ENCODE measurements at places on chromosomes 3 and 15.

DNA sequence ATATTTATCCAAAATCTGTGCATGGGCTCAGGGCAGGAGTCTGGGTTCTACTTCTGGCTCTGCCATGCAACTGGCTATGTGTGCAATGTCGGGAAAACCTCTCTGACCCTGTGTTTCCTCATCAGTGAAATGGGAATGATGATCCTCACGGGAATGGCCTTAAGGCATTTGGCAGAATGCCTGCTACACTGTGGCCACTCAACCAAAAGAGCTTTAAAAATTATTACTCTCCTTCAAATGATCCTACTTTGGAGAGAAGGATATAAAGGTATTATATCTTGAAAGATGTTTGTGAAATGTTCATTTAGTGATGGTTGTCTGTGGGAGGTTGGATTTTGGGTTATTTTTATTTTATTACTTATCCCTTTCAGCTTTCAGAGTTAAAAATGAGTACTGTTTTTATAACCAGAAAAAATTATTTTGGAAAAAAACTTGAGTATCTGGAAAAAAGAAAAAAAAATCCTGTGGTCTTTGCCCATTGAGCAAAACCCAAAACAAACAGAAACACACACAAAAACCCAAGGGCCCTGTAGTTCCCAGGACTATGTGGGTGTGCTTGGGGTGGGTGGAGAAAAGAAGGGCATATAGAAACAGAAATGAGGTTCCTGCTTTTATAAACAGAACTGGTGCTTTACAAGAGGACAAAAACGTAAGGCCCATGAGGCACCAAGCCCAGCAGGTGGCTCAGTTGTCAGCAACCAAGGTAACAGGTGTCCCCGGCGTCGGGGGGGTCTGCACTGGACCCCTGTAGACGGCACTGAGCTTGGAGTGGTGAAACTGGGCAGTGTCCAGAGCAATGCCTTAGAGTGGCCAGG, 22.0 kb downstream of the RGMA start:
- no peak for DNase-seq

DNA sequence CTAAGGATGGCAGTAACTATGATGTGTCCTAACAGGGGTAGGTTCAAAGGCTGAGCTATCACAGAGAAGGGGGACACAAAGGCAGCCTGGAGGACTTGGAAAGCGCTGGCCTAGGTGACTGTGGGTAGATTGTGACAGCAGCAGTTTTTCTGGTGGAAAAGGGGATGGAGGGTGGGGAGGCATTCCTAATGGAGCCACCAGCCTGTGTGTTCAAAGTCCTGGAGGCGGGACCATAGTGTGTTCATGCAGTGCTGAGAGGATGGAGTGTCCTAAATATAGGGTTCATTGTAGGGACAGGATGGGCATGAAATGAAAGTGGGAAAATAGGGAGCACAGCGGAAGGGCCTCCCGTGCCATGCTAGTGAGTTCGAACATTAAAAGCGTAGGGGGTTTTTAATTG, 51.5 kb upstream of the POLR2M start:
- no peak for DNase-seq

DNA sequence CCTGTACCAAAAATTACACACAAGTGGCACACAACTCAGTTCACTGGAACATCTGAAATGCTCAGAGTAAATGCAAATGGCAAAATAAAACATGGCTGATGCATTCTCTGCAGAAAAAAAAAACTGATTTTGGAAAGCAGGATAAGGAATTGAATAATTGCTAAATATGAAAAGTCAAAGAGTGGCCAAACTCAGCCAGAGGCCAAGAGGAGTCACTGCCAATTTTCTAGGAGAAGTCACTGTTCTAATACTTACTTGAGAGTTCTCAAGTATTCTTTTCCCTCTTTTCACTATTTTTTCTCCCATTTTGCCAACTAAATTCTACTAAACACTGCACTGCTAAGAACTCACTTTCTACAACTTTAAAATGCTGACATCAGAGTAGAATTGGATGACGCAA, 1018.6 kb downstream of the TUSC7 start:
- DNase-seq: no peak

DNA sequence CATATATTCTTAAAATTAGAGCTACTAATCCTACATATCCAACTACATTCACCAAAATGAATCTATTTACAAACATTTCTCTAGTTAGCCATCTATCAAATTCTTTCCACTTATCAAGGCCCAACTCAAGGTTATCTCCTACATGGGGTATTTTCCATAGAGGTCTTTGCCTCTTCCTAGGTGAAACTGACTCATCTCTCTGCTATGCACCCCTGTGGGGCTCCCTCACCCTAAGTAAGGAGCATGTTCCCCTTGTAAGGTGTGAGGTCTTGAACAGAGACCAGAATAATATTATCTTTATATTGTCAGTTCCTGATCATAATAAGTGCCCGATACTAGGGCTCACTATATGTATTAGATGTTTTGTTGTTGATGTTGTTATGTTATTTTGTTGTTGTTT, 74.6 kb upstream of the TSC22D2 start:
- DNase-seq: no peak

GRCh38 chr15:51097553-51098330, 3.0 kb upstream of the TNFAIP8L3 start:
- no peak for DNase-seq

DNA sequence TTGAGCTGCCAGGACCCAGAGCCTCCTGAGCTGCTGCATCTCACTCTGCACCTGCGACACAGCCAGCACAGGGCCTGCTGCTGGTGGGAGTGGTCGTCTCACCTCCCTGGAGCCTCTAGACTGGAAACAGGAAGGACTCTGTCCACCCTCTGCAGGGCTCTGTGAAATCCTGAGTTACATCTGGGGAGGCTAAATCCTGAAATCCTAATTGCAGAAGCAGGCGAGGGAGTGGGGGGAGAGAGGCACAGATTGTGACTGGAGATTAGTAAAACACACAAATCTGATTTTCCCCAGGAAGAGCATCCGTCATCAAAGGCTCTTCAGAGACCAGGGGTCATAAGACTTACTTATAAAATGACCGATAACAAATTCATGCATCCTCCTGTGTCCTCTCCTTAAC, 31.6 kb upstream of the GABRG3 start:
- DNase-seq: no peak

- no peak for DNase-seq
Measured at GRCh38 chr15:38625886-38626285, 61.3 kb upstream of the RASGRP1 start.

DNA sequence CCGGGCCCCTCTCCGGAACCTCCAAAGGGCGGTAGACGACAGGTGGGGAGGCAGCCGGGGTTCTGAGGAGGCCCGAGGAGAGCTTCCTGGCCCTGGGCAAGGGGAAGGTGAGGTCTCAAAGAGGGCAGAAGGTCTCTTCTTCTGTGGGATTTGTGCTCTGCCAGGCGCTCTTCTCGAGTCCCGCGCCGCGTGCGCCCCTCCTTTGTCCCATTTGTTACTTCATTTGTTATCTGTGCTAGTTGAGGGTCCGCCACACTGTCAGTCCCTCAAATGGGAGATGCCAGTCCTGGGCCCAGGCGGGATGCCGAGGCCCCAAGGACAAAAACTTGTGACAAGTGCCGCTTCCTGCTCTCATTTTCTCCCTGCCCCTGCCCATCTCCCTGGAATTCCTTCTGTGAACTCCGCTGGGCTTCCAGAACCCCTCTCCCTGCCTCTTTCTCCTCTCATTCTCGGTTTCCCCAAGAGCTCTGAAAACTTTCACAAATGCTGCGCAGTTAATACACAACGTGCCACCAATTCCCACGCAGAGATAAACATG, 1.5 kb downstream of the ST8SIA2 start:
- DNase-seq: no peak

DNA sequence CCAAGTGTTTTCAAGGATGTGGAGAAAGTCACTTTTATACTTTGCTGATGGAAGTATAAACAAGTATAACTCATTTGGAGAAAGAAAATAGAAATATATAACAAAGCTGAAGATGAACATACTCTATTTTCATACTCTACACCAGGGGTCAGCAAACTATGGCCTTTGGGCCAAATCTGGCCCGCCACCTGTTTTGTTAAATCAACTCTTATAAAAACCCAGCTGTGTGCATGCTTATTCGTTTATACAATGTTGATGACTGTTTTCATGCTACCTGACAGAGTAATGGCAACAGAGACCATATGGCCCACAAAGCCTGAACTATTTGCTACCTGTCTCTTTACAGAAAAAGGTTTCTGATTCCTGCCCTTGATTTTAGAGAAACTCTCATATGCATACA, 124.0 kb downstream of the NR1D2 start:
- no peak for DNase-seq

DNA sequence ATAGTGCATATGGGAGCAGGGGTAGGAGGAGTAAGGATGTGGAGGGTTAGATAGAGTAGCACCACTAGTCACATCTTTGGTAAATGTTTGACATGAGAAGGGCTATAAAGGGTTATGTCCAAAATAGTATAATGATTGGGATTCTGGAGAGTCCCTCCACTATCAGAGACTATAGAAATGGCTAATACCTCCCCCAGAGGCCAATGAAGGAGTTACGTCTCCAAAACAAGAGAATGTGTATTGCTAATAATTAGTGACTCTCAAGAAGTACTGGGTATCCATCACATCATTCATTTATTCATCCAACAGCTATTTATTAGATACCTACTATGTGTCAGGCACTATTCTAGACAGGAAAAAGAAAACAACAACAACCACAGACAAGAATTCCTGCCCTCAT, 203.7 kb upstream of the UMPS start:
- DNase-seq: no peak

Measured in GM10248 (cell line).